HCEC 1CT (cell line): ENCODE measurements at places on chromosomes 13 and 19.

GRCh38 chr13:82688400-82688994 is 1193.8 kb downstream of the SLITRK1 start:
- peak; percentile 38 for DNase-seq

DNA sequence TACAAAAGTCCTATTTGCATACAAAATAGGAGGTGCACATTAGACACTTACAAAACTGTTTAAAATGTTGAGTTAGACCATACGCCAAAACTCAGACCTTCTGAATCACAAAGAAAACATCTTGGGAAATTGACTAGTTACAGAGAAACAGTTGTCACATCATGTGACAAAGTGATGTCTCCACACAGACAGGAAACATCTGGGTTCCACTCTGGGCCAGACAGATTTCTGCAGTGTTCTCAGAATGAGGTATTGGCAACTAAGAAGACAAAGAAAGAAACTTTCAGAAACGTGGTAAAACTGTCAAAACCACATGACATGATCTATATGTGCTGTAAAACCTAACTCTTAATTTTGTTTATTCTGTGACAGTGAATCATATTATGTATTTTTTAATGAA is 6.7 kb downstream of the ZNF793 start:
- DNase-seq, result no peak

DNA sequence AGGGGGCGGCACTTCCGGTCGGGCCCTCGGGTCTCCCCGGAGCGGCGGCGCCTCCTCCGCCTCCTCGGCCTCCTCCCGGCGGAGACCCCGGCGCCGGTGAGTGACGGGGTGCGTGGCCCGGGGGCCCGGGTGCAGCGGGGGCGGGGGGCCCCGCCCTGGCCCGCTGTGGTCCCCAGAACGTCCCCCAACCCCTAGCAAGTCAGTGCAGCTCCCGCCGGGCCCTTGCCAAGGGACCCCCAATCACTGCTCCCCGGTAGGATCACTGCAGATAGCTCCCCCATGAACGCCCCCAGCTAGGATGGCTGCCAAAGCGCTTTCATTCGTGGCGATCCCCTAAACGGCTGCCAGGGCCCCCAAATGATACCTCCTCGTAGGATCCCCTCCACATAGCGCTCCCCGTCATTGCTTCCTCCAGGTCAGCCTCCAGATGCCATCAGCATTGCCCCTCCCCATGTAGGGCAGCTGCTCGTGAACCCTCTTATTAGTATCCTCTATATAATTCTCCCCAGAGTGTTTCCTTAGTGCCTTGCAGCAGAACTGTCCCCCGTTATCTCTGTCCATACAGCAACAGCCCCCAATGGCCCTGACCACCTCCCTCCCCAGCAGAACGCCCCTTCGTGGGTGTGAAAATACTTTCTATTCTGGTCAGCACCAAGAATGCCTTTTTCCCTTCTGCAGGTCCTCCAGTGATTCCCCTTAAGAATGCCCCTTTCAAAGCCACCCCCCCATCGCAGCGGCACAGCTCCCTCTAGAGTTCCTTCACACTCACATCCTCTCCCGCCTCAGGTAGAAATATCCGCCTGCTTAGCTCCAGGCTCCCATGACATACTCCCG is at the start of gene ZNF865:
TSS of gene ZNF865 (plus strand) at position 11 of the 834 bp plus-strand sequence. CDS start 7,972 bp downstream, outside the sequence.
- peak; percentile 81 for DNase-seq

DNA sequence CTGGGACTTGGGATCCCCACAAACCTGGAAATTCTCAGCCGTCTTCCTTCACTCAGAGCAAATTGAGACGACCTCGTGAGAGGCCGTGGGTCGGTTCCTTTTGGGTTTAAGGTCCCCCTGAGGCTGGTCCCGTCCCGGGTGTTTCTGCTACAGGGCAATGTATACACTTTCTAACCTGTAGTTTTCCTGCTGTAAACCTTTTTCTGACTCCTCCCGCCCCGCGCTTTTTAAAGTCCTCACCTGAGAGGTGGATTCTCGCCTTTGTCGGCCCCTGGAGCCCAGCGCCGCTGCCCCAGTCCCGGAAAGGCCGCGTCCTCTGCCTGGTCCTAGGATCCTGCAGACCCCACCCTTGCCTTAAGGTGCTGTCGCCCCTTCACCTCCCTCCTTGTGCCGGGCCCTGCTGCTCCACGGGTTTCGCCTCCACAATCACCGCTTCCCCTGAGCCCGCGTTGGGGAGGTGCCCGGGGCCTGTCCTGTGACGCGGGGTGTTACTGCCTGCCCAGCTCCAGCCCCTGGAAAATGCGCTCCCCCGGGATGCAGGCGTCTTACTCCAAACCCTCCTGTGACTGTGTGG is 391 bp downstream of the ZNF761 start:
- peak; percentile 31 for DNase-seq

DNA sequence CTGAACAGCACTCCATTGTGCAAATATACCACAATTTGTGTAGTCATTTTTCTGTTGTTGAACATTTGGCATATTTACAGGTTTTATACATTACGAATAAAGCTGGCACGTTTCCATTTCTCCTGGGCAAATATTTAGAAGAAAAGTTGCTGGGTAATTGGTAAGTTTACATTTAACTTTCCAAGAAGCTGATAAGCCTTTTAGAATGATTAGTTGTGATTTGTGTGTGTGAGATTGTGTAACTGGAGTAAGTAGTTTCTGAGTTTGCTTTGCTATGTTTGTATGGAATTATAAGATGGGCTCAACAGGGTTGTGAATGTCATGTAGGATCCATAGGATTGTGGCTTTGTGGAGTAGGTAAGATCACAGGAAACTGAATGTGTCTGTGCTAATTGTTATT is 1.6 kb upstream of the ZNF529 start:
- no peak for DNase-seq

DNA sequence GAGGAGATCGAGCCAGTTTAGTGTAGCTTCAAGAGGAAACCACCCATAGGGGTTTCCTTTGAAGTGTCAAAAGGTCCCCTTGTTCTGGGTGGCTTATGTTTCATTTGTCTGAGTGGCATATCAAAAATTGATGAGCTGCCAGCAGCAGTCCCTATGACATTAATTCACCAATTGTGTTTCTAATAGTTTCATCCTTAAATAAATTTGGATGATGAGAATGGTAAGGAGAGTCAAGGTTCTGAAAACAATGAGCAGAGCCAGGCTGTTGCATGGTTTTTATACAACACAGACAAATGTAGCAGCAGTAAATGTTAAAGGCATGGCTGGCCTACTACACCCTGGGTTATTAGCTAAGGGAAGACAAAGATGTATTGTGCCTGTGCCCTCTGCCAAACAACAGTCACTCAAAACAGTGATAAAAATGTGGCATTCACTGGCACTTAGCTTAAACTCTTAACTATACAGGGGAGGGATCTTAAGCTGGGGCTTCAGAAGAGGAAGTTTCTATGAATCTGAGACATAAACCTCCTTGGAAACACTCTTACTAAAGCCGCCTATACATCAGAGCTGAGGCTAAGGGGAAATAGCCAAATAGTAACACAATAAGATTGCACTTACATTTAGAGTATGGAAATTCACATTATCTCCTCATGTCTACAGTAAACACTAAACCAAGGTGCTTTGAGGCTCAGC is 200.5 kb downstream of the POU4F1 start:
- DNase-seq, result no peak

GRCh38 chr19:11452620-11453310 is 17.3 kb downstream of the PRKCSH start:
- no peak for DNase-seq

DNA sequence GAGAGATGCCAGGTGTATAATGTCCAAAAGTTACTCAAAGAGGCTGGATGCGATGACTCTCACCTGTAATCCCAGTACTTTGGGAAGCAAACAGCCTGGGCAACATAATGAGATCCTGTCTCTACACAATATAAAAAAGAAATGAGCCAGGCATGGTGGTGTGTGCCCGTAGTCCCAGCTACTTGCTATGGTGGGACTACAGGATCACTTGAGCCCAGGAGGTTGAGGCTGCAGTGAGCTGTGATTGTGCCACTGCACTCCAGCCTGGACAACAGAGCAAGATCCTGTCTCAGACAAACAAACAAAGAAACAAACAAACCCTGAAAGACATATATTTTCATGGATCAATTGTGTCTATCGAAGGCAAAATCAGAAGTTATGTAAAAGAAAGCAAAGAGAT is 54.3 kb upstream of the CYP2B6 start:
- DNase-seq, result no peak

DNA sequence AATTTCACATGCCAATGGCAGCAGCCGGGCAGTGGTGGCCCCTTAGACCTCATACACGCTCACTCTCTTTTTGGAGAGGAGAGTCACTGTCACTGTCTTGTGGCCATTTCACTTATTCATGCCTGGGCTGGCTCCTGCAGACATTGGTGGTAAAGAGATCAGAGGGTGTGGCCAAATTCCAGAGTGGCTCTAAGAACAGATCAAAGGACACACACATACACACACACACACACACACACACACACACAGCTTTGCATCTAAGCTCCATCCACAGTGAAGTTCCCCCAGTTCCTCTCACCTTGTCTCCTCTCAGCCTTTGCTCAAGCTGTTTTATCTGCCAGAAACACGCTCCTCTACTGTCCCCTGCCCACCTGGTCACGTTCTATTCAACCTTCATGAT is 46.5 kb upstream of the KPNA3 start:
- DNase-seq, result no peak
